ENCODE measurements at places on chromosomes 11 and 22.

DNA sequence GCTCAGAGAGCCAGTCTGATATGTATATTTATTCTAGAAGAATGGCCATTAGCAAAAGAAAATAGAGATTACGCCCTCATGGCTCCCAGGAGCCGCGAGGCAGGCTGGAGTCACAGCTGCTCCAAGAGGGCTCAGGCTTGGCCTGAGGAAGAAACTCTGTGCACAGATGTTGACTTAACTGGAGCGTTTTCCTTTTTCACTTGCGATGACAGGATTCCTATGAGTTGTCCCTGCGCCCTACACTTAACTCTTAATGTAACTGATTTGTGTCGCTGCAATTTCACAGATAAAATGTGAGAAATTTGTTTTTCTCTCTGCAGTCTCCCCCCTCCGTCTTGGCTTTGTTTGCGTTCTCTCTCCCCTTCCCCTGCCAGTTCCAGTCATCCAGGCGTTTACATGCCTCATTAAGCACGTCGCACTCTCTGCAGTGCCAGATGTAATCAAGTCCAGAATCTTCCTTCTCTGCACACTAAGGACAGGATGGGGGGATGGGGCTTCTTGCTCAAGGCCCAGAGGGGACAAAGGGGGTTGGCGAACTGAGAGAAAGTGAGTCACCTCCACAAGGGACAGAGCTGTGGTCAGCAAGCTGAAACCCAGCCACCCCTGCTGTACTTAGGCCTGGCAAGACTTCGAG, 1060.1 kb downstream of the NTM start:
- DNase-seq, result no peak

GRCh38 chr11:68994161-68994893, 13.5 kb upstream of the MRGPRD start:
- no peak for DNase-seq

DNA sequence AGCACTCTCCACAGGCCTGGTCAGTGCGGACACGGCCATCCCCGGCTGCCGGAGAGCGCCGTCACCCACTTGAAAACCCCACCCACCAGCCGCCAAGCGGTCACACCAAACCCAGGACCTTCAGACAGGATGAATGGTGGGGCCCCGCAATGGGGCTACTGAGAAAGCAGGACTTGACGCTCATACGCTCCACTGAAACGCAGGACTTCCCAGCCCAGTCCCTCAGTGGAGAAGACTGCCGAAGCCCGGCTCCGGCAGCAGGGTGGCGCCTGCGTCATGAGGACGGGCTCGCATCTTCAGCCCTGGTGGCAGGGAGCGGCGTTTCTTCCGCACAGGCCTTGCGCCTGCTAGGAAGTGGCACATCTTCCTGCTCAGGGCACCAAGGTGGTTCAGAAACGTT, 15.3 kb upstream of the PHLDA2 start:
- no peak for DNase-seq

DNA sequence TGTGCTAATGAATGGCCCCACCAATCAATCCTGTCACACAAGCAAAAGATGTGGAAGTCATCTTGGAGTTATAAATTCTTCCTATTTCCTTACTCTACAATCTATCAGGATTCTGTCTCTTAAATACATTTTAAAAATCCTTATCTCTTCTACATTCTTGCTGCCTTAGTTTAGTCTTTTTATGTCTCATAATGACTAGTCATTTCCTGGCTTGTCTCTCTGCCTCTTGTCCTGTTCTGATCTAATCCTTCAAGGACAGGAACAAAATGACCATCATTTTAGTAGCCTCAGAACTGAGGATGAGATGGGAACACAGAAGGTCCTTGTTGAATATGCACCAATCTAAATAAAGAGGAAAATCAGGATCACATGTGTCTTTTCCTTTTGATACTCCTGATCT, 56.6 kb upstream of the LIN7C start:
- no peak for DNase-seq

- no peak for DNase-seq
Measured at GRCh38 chr11:86476109-86476861, 101.6 kb downstream of the CCDC81 start.

DNA sequence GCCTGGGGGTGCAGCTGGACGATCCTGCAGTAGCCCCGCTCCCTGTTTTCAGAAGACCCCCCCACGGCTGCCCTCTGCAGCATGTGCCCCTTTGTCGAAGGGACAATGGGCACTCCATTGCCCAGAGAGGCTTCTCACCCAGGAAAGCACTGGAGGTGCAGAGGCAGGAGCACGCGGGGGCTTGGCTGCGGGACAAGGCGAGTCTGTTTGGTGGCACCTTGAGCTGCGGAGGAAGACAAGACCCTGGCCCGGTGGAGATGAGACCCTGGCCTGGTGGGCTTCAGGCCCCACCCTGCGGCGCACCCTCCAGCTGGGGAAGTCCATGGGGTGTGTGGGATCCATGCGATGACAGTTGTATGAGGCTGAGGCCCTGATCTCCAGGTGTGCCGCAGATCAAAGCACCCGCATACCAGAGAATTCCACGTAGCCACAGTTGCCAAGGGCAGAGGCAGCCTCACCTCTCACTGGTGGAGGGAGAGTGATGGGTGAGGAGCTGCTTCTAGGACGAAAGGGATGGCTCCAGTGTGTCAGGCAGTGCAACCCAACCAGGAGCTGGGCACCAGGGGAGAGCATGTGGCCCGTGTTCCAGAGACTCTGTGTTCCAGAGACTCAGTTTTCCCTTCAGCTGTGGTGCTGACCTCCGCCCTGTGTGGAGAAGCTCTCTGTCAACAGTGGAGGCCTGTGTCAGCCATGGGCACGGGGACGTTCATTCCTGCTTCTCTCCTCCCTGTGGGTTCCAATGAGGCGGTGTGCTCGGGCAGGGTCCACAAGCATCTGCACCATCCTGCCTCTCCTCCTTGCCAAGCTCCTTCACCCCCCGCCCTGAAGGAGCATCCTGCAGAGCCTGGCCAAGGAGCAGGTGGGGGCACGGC, 10.0 kb downstream of the TBX1 start:
- DNase-seq, result no peak

DNA sequence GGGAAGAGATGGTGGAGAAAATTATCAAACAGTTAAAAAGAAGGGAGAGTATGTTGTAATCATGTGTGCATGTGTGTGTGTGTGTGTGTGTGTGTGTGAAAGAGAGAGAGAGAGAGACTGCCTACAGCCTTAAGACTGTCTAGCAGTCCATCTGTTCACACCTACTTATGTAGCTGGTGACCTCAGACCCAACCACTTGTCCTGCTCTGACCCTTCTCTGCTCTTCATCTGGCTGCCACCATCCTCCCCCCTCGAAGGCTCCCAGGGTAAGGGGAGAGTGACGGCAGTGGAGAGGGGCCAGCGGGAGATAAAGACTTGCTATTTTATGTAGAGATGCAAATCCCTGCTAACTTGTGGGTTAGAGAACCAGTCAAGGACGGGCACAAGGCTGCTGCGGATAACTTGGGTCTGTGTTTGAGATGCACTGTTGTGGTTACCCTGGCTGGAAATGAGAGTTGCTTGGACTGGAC, 24.9 kb upstream of the GRAMD1B start:
- DNase-seq, result no peak

DNA sequence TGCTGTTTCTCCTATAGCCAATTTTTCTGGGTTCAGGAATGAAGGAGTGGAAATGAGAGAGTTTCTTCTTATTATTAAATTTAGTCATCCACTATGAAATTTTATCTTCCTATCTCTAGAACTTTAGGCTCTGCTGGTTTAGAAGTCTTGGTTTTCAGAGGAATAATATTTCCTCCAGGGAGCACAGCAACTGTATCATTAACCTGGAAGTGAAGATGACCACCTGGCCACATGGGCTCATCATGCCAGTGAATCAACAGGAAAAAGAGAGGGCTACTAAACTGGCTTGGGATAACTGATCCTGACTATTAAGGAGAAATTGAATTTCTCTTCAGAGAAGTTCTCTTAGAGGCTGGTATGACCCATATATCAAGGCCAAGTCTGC, 44.4 kb downstream of the ADM start:
- no peak for DNase-seq

- no peak for DNase-seq
Measured at GRCh38 chr11:111361874-111362273, 17.2 kb downstream of the POU2AF1 start.

GRCh38 chr11:112715056-112715455, 246.2 kb upstream of the NCAM1 start:
- DNase-seq, result no peak

DNA sequence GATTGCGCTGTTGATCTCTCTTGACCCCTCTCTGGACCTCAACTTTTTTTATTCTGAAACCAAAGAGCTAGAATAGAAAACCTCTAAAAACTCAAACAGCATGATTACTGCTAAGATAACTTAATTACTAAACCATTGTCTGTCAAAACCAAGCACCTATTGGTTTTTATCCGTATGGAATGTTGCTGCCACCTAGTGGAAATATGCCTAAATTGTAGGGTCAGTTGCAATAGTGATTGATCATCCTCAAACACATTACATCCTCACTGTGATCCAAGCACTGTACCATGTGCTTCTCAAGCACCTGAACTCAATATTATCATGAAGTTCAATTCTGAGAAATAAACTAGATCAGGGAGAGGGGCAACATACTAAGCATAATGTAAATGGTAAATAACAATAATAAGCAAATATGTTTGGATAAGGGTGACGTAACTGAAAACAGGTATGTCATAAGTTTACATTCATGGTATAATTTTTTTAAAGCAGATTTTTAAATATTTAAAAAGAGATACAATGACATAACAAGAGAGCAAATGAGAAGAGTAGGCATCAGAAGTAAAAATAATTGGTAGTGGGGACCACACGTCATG, 3.8 kb upstream of the OR5A2 start:
- no peak for DNase-seq

DNA sequence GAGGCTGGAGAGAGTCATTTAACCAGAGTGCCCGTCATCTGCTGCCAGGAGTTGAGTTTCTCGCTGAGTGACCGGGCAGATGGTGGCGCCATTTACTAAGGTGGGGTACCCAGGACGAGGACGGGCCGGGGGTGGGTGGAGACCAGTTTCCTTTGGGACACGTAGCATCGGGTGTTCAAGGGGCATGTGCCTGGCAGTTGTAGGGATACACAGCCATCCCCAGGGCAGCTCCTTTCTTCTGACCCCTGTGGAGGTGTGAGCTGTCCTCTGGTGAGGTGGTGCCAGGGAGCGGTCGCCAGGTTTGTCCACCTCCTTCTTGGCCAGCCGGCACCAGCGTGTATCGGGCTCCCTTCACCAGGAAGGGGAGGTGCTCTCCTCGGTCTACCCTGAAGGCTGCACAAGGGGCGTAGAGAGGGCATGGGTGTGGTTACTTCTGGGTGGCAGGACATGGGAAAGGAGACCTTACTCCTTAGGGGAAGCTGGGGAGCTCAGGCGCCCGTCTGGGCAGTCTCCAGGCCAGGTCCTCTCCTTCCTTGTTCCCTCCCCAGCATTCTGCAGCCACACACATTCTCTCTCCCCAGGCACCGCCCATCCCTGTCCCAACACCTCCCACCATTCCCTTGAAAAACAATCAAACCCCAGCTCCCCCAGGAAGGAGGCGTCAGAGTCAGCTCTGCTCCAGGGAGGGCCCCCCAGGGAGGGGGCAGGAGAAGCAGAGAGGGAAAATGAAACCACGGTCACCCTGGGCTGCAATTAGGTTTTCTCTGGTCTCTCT, 10.3 kb upstream of the MB start:
- DNase-seq, result peak; percentile 45

- DNase-seq, result no peak
Measured at GRCh38 chr22:26804315-26804714, 146.9 kb downstream of the MIAT start.

- DNase-seq, result no peak
Measured at GRCh38 chr11:68312117-68312779, at the start of gene LRP5. TSS of gene LRP5 (plus strand) at chr11:68312591. CDS start at chr11:68312715, 124 bp downstream.

GRCh38 chr11:129888451-129888850, 6.9 kb downstream of the NFRKB start:
- no peak for DNase-seq

- DNase-seq, result no peak
Measured at GRCh38 chr11:112801025-112801816, 160.0 kb upstream of the NCAM1 start.

GRCh38 chr11:112523477-112523876, 262.8 kb upstream of the PLET1 start:
- DNase-seq, result no peak

DNA sequence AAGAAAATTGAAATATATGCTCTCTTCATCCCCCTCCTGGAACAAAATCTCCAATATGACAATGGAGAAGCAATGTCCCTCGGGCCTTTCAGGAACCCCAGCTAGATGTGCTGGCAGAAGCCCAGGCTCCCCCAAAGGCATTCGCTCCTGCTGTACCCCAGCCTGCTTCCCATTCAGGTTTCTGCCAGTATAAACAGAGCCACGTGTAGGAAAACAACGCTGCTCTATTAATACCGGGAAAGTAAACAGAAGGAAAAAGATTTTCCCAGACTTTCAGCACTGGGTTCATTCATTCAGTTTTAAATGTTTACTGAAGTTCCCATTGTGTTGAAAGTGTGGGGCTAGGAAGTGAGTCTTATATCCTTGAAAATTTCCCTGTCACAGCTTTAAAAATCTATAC, 147.1 kb downstream of the CADM1 start:
- DNase-seq, result no peak

DNA sequence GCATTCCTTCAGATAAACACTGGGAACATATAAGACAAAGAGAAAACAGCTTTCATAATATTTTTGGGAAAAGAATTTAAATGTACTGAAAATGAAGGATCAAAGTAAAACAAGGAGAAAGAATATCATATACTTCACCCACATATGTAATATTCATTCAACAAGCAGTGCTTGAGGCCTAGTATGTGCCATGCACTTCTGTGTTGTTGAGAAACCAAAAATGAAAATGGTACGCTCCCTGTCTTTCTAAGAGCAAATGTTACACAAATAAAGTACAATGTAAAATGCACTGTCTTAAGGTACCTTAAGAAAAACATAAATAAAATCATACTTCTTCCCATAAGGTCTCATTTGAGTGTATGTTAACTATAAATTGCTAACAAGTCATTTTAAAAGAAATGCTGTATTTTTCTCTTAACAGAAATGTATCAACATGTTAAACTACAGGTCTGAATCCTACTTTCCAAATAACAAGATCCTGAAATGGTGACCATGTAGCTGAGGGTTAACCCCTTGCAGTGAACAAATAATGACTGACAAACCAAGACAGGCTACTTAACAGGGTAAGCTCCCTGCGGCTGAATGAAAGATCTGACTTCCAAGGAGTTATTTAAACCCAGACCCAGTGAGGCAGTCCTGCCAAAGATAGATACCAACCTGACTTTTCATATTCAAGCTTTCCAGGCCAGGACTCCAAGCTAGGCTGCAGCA, 377.6 kb downstream of the DCDC1 start:
- no peak for DNase-seq

DNA sequence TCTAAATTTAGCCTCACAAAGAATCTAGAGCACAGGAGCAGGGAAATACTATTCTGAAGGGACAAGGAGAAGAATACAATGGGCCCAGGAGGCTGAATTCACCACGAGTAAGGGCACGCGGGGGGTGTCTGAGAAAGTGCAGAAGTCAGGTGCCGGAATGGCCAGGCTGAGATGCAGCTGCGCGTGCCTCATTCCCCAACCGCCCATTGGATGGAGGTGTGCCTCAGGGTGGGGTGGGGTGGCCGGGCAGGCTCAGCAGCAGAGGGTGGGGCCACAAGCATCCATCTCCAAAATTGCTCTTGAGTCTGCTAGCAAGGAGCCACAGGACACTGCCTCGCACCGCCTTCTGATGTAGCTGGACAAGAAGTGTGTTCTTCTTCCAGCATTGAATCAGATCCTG, 387.0 kb downstream of the SHANK2 start:
- no peak for DNase-seq

GRCh38 chr11:47514825-47515647, 37.9 kb downstream of the CELF1 start:
- DNase-seq, result no peak

GRCh38 chr11:64510759-64511158, 80.3 kb upstream of the SLC22A12 start:
- DNase-seq, result no peak
